ENCODE measurements at places on chromosomes 6 and 20.

DNA sequence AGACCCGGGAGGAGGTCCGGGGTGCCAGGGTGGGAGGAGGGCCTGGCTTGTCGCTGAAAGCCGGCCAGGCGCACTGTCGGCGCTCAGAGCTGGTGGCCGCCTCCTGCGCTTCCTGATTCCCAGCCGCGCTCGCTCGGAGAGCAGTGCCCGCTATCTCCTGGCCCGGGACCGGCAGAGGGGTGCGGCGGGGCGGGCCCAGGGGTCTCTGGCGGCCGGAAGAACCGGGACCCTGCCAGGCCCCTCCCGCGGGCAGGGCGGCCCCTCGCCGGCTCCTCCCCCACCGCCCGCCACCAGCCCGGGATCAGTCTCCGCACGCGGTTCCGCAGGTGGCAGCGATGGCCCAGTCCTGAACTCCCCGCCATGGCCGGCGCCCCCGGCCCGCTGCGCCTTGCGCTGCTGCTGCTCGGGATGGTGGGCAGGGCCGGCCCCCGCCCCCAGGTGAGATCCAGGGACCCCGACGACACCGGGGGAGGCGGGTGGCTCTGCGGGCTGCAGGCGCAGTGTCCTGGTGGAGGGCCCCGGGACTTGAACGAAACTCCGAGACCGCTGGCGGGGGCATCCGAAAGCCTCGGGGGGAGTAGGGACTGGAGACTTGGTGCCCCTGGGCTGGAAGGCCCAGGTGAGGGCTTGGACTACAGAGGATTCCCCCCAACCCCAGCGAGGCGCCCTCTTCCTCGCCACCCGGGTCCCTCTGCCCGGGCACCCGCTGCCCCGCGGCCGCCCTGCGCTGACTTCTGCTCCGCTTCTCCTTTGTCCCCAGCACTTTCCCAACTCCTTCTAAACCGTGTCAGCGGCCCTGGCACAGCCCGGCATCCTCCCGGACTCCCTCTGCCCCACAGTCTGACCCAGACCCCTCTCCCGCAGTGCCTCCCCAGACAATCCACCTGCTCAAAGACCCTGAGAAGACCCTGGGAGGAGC, at the start of gene GLP1R:
GLP1R (plus strand) TSS at position 301 of the 919 bp plus-strand sequence; CDS start at position 361, 60 bp downstream.
- DNase-seq, result no peak

GRCh38 chr20:40156600-40157317, 532.3 kb downstream of the MAFB start:
- no peak for DNase-seq

DNA sequence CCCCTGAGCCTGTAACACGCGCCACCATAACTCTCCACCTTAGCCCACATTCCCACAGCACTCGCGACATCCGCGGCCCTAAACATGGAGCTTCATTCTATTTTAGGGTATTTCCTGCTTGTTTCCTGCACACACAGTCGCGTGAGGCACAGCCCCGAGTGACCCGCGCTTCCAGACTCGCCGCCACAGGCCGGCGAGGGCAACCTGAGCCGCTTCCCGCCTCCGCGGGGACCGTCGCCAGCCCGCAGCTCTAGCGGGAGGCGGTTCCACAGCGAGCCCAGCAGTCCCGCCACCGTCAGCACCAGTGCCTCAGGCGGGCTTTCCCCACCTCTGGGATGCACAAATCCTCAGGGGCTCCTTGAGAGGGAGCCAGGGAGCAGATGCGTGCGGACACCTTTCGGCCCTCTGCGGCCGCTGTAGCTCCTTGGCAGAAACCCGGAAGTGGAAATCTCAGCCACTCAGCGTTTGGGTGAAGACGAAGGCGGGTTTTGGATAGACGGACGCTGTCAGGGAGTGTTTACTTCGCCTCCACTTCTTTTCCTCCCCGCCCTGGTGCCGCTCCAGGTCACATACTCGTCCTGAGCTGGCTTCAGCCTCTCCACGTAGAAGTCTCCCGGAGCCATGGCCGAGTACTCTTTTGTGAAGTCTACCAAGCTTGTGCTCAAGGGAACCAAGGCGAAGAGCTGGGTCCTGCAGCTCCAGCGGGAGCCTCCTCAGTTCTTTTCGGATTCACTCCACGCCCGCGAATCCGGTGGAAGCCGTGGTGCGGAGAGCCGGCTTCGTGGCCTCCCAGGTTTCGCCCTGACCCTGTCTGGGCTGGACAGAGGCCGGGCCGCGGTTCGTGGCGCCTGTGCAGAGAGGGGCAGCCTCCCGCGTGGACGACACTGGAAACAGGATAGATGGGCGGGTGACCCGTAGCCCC, 2177.4 kb upstream of the DEFB115 start:
- no peak for DNase-seq

- DNase-seq, result no peak
Observed at GRCh38 chr20:47252879-47253307, 103.6 kb downstream of the ZMYND8 start.

GRCh38 chr20:19510611-19511010, 247.4 kb upstream of the RIN2 start:
- DNase-seq, result no peak

- no peak for DNase-seq
Observed at GRCh38 chr20:48159145-48160008, 374.1 kb upstream of the SULF2 start.

GRCh38 chr6:54903884-54904283, 57.3 kb downstream of the FAM83B start:
- DNase-seq, result no peak

DNA sequence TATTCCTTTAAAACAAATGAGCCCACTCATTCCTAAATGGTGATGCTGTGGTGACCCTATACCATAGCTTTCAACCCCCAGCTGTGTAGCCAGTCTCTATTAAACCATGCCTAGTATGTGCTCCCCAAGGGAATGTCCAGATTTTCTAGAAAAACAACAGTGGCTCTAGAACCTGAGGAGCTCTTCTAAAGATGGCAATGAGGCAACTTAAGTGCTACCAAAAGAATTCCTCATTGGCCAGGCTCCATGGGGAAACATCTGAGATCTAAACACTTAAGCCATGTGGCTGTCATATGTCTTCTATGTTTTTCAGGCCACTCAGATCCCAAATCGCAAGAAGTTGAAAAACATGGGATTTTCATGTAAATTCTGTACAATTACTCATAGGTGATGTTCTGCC, 191.0 kb downstream of the TPBG start:
- DNase-seq, result peak; percentile 45

DNA sequence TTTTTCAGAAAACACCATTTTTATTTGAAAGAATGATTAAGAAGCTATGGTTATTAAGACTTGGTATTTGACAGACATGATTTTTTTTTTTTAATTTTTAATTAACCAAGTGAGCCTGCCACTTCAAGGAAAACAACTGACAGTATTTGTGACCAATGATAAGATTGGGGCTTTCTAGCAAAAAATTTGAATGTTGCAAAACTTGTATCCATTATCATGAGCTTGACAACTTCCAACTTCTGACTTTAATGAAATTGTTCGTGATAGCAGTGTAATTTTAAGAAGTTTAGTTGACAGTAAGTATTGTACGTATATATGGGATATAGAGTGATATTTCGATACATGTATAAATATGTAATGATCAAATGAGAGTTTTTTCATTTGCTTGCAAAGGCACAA, 21.6 kb upstream of the POM121L2 start:
- no peak for DNase-seq

DNA sequence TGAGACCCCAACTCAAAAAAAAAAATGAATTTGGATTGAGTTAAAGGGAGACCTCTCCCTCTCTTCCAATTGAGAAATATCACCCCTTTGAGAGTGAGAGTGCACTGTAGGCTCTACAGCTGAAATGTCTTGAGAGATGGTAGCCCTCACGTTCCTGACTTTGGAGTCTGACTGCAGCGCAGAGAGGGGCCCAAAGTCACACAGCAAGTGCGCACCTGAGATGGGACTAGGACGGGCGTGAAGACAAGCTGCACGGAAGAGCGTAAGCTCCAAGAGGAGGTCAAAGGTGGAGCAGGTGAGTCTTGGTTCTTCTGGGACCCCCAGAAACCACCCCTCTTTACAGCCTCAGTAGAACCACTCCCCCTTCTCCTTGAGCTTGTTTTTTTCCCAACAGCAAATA, 643 bp downstream of the SLA2 start:
- DNase-seq, result no peak

DNA sequence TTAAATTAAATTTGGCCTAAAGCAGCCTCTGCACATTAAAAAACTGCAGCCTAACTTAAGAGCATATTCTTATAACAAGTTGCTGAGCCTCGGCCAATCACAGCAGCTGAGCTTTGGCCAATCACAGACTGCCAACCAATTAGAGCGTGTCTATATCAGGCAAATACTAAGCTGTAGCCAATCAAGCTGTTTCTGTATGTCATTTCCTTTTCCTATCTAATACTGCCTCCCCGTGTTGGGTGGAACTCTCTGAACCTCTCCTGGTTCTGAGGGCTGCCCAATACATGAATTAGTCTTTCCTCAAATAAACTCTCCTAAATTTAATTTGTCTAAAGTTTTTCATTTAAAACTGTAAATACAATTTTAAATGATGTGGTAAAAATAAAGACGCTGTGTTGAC, 3.9 kb upstream of the TMEM244 start:
- no peak for DNase-seq

GRCh38 chr20:37007898-37008649, 56.6 kb upstream of the SAMHD1 start:
- DNase-seq, result peak; percentile 94

GRCh38 chr6:52416629-52417151, 3.5 kb upstream of the EFHC1 start:
- peak; percentile 58 for DNase-seq

DNA sequence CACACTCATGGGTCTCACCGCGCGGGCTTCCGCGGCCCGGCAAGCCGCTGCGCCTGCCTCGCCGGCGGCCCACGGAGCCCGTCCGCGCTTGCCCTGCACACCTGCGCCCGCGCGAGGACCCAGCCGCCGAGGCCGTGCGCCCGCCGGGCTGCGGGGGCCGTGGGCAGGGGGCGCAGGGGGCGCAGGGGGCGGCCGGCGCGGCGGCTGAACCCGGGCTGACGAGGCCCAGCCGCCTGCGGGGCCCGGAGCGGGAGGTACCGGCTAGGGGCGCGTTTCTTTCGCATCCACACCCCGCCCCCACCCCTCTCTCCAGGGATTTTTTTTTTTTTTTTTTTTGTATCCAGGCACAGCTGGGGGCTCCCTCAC, 43.8 kb upstream of the OSTM1 start:
- no peak for DNase-seq

- no peak for DNase-seq
Observed at GRCh38 chr6:7234547-7234946, 78.5 kb downstream of the SSR1 start.

- peak; percentile 97 for DNase-seq
Observed at GRCh38 chr20:50588034-50588736, 78.0 kb downstream of the PTPN1 start.

DNA sequence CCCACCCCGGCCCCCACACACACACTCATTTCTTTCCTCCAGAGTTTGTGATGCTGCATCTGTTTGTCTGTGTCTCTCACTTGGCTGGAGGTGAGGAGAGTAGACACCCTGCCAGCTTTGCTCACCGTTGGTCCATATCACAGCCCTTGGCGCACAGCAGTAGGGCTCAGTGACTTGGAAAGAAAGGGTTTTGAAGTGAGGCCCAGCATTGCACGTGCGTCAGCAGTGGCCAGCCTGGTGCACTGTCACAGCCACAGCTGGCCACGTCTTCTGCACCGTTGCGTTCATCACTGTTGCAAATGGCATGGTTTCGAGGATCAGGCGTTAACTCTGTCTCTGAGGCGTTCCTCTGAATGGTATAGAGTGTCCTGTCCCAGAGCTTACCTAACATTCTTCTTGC, 3.7 kb downstream of the WFDC5 start:
- no peak for DNase-seq

- no peak for DNase-seq
Observed at GRCh38 chr20:11738852-11739251, 178.8 kb upstream of the BTBD3 start.

GRCh38 chr6:133315811-133316210, 74.7 kb downstream of the EYA4 start:
- no peak for DNase-seq

- DNase-seq, result peak; percentile 49
Observed at GRCh38 chr6:120805276-120805675, 529.0 kb downstream of the TBC1D32 start.
